Psoas muscle (tissue), 8 donors: ENCODE measurements at places on chromosomes 16 and 17. TPM values are rescaled to one million over a fixed set of nuclear protein-coding genes. Genes with fewer than 3 reads are reported as not detected.

Gene GUCY2D
- not detected for total RNA-seq

Gene ADCY9
- 43.6 TPM for total RNA-seq

DNA sequence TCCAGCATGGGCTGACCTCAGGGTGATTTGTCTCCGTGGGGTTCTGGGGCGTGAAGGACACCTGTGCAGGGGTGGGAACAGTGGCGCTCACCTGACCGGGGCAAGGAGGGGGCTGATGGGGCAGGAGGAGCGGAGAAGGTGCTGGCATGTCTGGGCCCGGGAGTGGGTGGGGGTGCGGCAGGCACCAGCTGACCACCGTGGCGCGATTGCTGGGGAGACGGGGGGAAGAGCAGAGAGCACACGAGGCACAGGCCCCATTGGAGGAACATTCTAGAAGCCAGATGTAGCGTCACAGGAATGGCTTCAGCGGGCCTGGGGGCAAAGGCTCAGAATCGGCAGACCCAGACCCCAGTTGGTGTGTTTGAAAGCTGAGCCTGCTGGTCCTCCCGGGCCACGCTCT lies 12.1 kb downstream of the CACNA1H start:
- H3K4me1 ChIP-seq = peaks cover 11% of the 10 kb centered on the region
- DNase-seq = no peak
- H3K36me3 ChIP-seq = no peaks in the 10 kb centered on the region
- no peak overlapping the region for H3K27ac ChIP-seq
- no peak overlapping the region for H3K4me3 ChIP-seq

GRCh38 chr17:50264263-50265113 lies 9.8 kb upstream of the TMEM92 start:
- H3K4me1 ChIP-seq = no peaks in the 10 kb centered on the region
- H3K36me3 ChIP-seq = no peaks in the 10 kb centered on the region
- no peak for DNase-seq
- H3K27me3 ChIP-seq = no peaks in the 10 kb centered on the region

DNA sequence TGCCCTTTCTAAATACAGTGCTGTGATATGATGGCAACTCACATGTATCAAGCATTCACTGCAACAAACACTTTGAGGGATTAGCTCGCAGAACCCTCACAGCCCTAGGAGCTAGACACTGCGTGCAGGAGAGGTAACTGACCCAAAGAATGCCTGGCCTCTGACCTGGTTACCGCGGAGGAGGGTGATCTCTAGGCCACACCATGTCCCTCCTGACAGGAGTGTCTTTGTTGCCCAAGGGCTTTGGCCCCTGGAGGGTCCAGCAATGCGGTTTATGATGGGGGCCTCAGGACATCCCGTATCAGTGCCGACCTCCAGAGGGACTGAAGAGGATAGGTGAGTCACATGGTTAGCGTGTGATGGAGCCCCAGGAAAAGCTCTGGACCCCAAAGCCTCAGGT lies 130.6 kb downstream of the MGAT5B start:
- H3K27me3 ChIP-seq = peaks cover 37% of the 10 kb centered on the region
- no peak overlapping the region for H3K27ac ChIP-seq
- no peak for DNase-seq
- no peaks in the 10 kb centered on the region for H3K4me1 ChIP-seq

Gene TP53TG3C
- total RNA-seq = not detected

DNA sequence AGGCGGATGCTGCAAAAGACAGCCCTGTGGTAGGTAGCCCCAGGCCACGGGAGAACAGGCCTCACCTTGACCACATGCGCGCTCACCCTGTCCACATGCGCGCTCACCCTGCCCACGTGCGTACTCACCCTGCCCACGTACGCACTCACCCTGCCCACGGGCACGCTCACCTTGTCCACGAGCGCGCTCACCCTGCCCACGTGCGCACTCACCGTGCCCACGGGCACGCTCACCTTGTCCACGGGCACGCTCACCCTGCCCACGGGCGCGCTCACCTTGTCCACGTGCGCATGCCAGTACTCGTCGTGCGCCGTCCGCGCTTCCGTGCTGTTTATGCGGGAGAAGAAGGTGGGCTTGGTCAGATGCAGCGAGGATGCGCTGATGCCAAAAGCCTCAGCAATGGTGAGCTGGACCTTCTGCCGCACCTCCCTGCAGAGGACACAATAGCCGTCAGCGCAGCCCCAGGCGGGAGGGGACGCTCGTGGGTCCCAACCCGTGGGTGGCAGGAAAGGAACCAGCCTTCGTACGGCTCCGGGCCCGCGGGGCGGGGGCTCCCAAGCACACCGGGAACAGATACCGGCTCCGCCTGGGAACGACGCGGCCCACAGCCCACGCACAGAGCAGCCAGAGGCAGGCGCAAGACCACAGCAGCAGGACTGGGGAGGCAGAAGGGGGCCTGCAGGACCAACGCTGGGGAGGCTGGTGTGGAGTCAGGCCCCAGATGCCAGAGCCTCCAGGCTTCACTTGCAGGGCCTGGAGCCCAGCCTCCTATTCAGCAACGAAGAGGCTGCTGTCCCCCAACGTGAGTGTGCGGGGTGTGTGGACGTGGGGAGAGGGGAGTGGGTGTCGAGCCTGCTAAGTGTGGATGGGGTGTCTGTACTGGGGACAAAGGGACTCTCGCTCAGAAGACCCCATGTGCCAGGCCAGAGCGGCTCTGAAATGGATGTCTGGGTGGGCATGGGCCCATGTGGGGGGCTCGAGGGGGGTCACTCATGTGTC lies 14.2 kb upstream of the HEXD start:
- DNase-seq = no peak
- H3K4me3 ChIP-seq = no peak overlapping the region
- H3K27ac ChIP-seq = no peak overlapping the region
- peaks cover 26% of the 10 kb centered on the region for H3K4me1 ChIP-seq

DNA sequence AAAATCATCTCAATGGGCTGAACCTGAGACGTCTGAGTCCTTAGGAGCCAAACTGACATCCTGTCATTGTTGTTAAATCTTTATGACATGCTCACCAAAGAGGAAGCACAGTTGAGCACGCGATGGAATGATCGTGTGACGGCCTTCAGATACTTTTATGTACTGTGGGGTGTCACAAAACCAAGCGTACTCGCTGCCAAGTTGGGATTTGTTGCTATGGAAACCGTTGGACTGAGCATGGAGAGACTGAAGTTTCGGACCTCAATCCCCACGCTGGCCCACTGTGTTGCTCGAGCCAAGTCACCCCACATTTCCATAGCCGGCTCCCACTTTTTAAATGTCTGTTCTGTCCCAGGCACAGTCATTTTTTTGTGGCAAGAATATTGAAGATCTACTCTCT lies 222.8 kb upstream of the SDK2 start:
- DNase-seq = no peak
- H3K36me3 ChIP-seq = no peaks in the 10 kb centered on the region
- no peaks in the 10 kb centered on the region for H3K27me3 ChIP-seq
- H3K27ac ChIP-seq = no peak overlapping the region
- H3K4me1 ChIP-seq = no peaks in the 10 kb centered on the region
- H3K4me3 ChIP-seq = no peak overlapping the region

Gene ASPA
- 3.2 TPM for total RNA-seq

GRCh38 chr16:27690608-27691007 lies 140.7 kb downstream of the KATNIP start:
- no peaks in the 10 kb centered on the region for H3K36me3 ChIP-seq
- no peak overlapping the region for H3K27ac ChIP-seq
- no peaks in the 10 kb centered on the region for H3K4me1 ChIP-seq
- DNase-seq = no peak
- no peaks in the 10 kb centered on the region for H3K27me3 ChIP-seq
- H3K4me3 ChIP-seq = no peak overlapping the region

Gene NPW
- total RNA-seq = not detected

GRCh38 chr16:29809850-29810698 lies 1.9 kb upstream of the PRRT2 start:
- H3K27ac ChIP-seq = peak overlapping the region; percentile 89
- peaks cover 19% of the 10 kb centered on the region for H3K36me3 ChIP-seq
- no peaks in the 10 kb centered on the region for H3K27me3 ChIP-seq
- H3K4me3 ChIP-seq = peak overlapping the region; percentile 34
- DNase-seq = peak; percentile 54

DNA sequence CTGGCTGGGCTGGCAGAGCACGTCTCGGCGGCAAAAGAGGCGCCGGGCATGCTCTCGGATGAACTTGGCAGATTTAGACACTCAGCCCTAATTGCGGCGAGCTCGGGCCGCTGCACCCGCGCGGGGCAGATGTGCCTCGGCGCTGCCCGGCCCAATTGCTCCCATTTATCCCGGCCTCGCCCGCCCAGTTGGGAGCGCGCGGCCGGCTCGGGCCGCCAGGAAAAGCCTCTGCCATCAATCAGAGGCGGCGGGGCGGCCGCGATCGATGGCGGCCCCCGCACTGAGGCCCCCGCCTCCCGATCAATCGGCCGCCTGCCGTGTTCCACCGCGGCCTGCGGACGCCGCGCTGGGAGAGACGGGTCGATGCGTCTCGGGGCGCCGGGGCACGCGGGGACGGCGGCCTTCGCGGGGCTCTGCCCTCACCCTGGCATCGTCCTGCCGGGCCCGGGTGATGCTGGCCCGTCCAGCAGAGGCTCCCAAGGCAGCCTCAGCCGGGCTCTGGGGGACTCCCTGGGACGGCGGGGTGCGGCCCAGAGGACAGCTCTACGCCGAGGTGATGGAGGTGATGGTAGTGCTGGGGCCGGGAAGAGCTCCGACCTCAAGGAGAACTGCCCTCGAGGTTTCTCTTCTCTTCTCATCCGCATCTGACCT lies 200.9 kb upstream of the N4BP1 start:
- H3K27ac ChIP-seq = no peak overlapping the region
- no peaks in the 10 kb centered on the region for H3K4me1 ChIP-seq
- H3K36me3 ChIP-seq = no peaks in the 10 kb centered on the region
- DNase-seq = no peak
- peak overlapping the region; percentile 27 for H3K4me3 ChIP-seq

DNA sequence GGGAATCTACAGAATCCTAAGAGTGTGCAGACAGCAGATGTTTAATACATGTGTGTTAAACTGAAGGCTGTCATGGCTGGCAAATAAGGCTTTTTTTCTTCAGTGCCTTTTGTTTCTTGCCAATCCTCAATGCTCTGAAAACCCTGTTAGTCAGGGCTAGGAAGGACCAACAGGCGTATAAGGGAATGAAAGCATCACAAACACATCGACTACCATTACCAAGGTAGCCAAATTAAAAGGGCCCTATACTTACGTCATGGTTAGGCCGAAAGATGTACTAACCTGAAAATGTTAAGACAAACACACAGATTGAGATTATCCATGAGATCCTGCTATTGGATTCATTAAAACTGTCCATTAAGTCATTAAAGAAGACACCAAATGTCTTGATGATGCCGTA lies 13.1 kb downstream of the SLC16A6 start:
- H3K4me3 ChIP-seq = no peak overlapping the region
- no peak overlapping the region for H3K27ac ChIP-seq
- no peak for DNase-seq

DNA sequence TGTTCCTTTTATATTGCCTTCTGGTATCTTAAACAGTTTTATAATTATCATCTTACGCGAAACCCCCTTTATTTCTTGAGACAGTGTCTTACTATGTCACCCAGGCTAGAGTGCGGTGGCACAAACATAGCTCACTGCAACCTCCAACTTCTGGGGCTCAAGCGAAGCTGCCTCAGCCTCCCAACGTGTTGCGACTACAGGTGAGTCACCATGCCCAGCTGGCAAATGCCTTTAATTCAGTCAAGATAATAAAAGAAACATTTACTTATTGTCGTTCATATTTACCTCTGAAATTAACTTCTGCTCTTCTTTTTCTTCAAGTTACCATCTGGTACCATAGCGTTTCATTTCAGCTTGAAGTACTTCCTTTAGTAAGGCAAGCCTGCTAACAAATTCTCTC lies 43.9 kb downstream of the FBXL20 start:
- H3K4me1 ChIP-seq = peaks cover 33% of the 10 kb centered on the region
- H3K4me3 ChIP-seq = no peak overlapping the region
- H3K36me3 ChIP-seq = no peaks in the 10 kb centered on the region
- DNase-seq = no peak
- H3K27me3 ChIP-seq = no peaks in the 10 kb centered on the region

Gene COPZ2
- total RNA-seq = 68.7 TPM

Gene TCAP
- total RNA-seq = 4,221 TPM

DNA sequence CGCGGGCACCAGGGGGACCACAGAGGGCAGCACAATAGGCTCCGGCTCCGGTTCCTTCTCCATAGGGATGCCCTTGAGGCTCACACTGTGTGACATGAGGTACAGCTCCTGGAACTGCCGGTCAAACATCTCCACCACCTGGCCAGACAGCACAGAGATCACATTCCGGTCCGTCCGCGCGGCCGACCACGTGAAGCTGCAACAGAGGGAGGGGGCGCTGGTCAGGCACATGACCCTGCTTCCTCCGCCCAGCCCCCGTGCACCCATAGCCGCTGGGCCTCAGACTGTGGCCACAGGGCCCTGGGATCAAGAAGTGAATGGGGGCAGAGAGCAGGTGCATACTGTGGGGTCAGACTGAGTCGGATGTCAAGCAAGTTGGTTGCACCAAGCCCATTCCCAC lies 25.9 kb downstream of the FAM83G start:
- peaks cover 7% of the 10 kb centered on the region for H3K36me3 ChIP-seq
- no peak for DNase-seq
- H3K27me3 ChIP-seq = no peaks in the 10 kb centered on the region
- H3K27ac ChIP-seq = no peak overlapping the region

DNA sequence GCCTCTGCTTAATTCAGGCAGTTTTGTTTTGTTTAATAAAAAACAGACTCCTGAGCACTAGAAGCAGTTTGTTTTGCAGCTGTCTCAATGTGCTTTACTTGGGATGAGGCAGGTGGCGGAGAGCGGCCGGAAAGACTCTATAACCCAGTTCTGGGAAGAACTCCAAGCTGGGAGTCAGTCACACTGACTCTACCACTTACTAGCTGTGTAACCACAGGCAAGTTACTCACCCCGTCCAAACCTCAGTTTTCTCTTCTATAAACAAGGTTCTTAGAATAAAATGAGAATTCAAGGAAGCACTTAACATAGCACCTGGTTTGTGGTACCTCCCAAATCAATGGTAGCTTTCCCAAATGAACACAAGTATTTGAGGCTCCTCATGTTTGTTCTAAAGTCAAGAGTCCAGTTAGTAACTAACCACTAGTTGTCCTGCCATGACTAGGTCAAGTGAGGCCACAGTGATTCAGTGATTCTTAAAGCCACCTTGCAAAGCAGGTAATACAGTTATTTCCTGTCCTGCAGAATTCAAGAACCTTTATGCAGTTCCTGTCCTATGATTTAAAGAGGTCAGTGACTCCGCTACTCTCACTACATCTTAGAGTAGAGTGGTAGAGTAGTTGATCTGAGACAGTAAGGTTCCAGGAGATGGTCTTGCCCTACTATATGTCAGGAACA lies 2.7 kb downstream of the TXNDC17 start:
- no peak for DNase-seq
- peaks cover 13% of the 10 kb centered on the region for H3K4me1 ChIP-seq
- H3K4me3 ChIP-seq = no peak overlapping the region
- peaks cover 63% of the 10 kb centered on the region for H3K36me3 ChIP-seq

- no peak overlapping the region for H3K27ac ChIP-seq
- no peaks in the 10 kb centered on the region for H3K4me1 ChIP-seq
- H3K27me3 ChIP-seq = no peaks in the 10 kb centered on the region
- no peaks in the 10 kb centered on the region for H3K36me3 ChIP-seq
- DNase-seq = no peak
These were observed 3.9 kb upstream of the TRPV1 start for GRCh38 chr17:3613124-3613523.

Gene UNKL
- total RNA-seq = 41.0 TPM

- peak; percentile 54 for DNase-seq
- peaks cover 49% of the 10 kb centered on the region for H3K4me1 ChIP-seq
- H3K27me3 ChIP-seq = no peaks in the 10 kb centered on the region
- H3K36me3 ChIP-seq = no peaks in the 10 kb centered on the region
- peak overlapping the region; percentile 83 for H3K4me3 ChIP-seq
- peak overlapping the region; percentile 80 for H3K27ac ChIP-seq
These were observed 329 bp downstream of the SMARCD2 start for GRCh38 chr17:63842173-63842539.
